Frontal cortex (tissue), 4 donors: ENCODE measurements at places on chromosomes 6 and 20. TPM values are rescaled to one million over a fixed set of nuclear protein-coding genes. Genes with fewer than 3 reads are reported as not detected.

The PPIL1 gene
- total RNA-seq, result 40.8 TPM

DNA sequence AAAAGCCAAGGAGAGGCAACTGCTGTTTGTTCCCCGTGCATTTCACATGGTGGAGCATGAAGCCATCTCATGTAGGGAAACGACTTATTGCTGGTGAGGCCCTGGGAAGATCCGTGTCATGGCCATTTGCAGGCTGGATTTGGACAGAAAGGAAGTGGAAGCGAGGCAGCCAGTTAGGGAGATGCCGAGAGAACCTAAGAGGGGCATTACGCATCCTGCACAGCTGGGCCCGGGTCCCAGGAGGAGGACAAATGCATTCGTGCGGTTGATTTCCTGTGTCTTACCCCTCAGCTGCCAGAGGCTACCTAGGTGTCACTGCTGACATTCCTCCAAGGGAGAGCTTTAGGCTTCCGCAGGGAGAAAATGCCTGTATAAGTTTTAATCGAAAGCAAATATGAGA, 316.2 kb upstream of the CDYL start:
- no peak for DNase-seq

DNA sequence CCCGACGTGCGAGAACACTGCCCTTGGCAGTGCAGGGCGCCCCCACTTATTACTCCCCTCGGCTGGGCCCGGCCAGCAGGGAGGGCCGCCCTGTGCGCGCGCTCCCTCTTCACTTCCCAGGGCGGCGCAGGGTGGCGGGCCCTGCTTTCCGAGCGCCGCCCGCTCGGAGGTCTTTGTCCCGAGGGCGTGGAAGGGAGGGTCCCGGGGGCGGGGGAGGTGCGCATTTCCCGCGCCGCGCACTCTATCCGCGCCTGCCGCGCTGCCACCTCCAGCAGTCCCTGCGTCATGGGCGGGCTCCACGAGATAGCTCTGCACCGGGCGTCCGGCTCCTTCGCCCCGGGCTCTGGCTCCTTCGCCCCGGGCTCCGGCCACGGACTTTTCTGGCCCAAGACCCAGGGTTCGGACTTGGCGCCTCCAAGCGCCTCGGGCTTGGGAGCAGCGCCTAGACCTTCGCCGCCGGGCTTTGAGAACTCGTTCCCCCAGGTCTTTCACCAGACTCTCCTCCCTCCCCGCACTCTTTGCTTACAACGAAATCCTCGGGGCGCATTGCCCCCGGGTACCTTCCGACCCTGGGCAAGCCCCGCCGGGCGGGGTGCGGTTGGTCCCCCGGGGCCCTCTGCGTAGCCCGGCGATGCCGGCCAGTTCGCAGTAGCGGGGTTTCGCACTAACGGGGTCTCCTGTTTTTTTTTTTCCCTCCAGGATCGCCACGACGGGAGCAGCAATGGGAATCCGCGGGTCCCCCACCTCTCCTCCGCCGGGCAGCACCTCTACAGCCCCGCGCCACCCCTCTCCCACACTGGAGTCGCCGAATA, 1.6 kb downstream of the TFAP2C start:
- DNase-seq, result no peak

The MAFB gene
- 7.3 TPM for total RNA-seq

DNA sequence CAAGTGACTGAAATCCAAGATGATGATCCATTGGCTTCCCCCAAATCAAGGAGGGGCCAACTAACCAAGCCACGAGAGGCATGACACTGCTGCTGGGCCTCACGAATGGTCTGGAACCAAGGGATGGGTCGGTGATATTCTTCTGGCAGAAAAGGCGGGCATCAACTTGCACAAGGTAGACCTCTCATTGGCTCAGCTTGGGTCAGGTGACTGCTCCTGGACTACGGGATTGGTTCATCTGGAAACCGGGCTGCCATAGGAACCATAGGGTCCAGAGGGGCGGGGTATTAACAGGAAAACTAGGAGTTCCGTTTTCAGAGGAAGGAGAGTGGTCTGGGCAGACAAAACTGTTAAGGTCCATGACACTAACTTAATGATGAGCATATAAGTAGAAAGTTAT, 100.9 kb downstream of the TFAP2C start:
- DNase-seq, result no peak

DNA sequence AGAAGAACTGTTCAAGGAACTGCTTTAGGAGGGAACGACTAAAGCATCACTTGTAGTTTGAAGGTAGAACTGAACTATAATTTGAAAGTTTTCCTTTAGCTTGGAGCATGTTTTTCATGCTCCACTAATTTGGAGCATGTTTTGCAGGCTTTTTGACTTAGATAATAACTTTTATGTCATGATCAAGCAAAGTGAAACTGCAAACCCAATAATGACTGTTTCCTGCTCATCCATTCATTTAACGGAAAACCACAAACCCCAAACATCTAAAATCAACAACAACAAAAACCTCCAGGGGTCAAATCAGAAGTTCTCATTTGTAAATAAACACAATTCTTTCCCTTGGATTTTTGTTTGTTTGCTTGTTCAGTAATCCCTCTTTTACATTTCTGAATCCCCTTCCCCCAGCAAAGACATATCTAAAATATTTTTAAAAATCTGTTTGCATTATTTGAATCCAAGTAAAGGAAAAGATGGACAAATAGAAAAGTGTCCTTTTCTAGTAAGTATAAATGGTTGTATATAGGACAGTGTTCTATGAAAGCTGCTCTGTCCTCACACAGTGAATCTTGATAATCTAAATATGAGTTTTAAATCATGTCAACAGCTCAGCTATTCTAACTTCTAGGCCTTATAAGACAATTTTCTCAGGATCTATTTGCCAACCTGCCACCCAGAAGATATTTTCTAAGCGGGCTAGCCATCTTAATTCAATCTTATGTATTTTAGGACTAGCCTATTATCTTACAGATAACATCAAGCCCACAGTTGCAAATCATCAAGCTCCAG, 2.6 kb downstream of the SIM1 start:
- DNase-seq, result no peak

The MYCT1 gene
- total RNA-seq, result 4.5 TPM

GRCh38 chr6:111713236-111713635, 107.6 kb upstream of the TRAF3IP2 start:
- no peak for DNase-seq
